Fibroblast of skin of abdomen (primary cell): ENCODE measurements at places on chromosomes 16 and 17.

DNA sequence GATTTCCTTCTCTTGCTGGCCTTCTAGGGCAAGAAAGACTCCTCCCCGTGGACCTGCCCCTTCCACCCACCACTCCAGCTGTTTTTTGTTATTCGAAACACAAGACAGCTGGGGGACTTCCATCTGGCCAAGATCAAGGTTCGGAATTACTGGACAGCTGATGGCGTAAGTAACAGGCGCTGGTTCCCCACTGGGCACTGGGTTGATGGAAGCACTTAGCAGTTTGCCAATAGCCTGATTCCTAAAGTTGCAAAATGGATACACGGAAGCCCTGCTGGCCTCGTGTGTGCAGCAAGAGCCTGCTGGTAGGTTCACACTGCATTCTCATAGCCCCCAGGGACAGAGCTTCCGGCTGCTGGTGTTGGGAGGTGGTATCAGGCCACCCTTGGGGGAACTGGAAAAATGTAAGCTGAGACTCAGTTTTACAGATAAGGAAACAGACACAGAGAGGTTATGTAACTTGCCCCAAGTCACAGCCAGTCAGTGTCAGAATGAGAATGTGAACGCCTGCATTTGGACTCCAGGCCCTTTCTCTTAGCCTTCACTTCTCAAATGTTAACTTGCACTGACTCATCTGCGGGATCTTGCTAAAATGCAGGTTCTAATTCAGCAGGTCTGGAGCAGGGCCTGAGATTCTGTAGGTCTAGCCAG, 171.7 kb downstream of the KATNIP start:
- peak; percentile 40 for DNase-seq

GRCh38 chr16:2959206-2959605, 4.9 kb upstream of the KREMEN2 start:
- DNase-seq, result no peak

DNA sequence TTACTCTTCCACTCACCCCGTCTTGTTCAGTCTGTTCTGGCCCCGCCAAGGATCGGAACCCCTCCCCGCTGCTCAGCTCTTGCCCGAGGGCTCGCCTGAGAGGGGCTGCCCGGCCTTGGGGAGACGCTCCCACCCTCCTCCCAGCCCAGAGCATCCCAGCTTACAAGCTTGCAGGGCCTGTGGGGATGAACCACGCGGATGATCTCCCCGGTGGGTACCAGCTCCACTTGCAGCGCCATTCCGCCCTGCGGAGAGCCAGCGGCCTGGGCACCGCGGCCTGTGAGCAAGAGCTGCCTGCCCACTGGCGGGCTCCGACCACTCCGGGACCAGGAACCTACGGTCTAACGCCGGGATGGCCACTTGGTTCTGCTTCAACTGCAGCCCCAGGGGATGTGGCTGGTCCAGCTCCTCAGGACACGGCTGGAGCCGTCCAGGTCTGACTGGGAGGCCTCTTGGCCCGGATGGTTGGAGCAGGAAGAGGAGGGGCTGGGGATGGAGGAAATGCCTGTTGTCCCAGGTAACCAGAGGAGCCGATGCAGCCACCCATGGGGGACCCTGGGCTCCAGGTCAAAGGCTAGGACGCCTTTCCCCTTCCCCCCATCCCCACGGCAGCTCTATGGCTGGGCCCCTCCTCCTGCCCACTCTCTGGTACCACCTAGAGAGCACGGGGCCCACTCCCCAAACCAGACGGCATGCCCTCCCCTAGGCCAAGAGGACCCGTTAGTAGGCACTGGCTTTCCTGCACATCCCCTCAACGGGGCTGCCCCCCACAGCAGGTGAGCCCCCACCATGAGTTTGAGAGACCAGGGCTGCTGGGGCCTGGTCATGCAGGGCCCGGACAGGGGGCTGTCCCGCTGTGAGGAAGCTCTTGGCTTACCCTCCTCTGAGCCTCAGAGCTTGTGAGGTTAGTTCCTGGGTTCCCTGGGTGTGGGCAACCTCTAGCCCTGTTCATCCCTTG, at the start of gene MYO1C:
Gene MYO1C (minus strand): TSS at position 438 of the 958 bp plus-strand sequence. CDS start 199 bp downstream, at position 239.
- DNase-seq, result no peak

DNA sequence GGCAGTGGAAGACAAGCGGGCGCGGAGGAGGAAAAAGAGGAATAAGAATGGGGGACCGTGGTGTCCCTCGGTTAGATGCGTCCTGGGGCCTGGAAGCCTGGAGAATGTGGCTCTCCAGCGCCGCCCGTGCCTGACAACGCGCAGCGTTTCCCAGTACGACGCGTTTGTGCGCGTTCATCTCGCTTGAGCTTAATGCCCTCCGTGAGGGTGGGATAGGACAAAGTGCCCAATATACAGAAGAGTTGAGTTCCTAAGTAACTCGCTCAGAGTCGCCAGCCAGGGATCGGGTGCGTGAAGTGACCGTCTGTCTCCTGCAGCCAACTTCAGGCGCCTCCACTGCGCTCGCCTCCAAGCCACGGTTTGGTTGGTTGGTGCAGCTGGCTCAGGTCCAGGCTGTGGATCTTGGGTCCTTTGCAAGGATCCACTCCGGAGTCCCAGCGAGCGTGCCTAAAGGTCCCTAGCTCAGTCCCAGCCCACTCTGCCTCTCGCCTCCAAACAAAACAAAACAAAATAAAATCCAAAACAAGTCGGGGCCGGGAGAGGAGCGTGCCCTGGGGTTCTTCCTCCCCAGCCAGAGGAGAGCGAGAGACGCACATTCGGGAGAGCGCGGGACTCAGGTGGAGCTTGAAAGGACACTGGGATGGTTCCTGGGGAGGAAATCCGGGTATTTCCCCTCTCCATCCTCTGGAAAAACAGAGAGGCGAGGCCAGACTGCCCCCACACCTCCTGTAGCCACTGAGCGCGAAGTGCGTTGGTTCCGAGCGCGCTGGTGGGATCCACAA, 974 bp downstream of the GALR2 start:
- DNase-seq, result no peak

- peak; percentile 98 for DNase-seq
These were observed 286.6 kb downstream of the SOX9 start for GRCh38 chr17:72407336-72407909.
